Natural killer cell (primary cell): ENCODE measurements at places on chromosomes 2 and 18. TPM values are rescaled to one million over a fixed set of nuclear protein-coding genes. Genes with fewer than 3 reads are reported as not detected.

- DNase-seq: no peak
These were observed 84.2 kb downstream of the MYOM1 start for GRCh38 chr18:3135536-3135935.

The HTR2B gene
- total RNA-seq: not detected

- no peak for DNase-seq
These were observed 1284.9 kb upstream of the LRRTM1 start for GRCh38 chr2:81589406-81589805.

- no peak for DNase-seq
These were observed 497.6 kb upstream of the TCF4 start for GRCh38 chr18:56085551-56085950.

The SP5 gene
- not detected for total RNA-seq

The SLC4A5 gene
- 5.3 TPM for total RNA-seq

DNA sequence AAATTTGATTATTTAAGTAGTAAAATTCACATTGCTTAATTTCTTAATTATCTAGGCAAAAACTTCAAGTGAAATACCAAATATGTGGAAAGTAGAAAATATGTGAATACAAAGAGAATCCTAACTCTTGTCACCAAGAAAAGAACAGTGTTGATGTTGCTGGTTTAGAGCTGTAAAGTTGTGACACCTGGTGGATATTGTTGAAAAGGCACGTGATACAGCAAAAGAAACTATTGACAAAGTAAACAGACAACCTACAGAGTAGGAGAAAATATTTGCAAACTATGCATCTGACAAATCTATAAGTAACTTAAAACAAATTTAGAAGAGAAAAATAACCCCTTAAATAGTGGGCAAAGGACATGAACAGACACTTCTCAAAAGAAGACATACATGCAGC lies 25.6 kb upstream of the ZC3H15 start:
- peak; percentile 25 for DNase-seq

The DSEL gene
- 0.11 TPM for total RNA-seq

- peak; percentile 37 for DNase-seq
These were observed 30.0 kb downstream of the THNSL2 start for GRCh38 chr2:88199912-88200682.

GRCh38 chr2:225041207-225041850 lies 939 bp downstream of the DOCK10 start:
- peak; percentile 88 for DNase-seq

The TMEM247 gene
- total RNA-seq: not detected

The ANKRD62 gene
- total RNA-seq: not detected

DNA sequence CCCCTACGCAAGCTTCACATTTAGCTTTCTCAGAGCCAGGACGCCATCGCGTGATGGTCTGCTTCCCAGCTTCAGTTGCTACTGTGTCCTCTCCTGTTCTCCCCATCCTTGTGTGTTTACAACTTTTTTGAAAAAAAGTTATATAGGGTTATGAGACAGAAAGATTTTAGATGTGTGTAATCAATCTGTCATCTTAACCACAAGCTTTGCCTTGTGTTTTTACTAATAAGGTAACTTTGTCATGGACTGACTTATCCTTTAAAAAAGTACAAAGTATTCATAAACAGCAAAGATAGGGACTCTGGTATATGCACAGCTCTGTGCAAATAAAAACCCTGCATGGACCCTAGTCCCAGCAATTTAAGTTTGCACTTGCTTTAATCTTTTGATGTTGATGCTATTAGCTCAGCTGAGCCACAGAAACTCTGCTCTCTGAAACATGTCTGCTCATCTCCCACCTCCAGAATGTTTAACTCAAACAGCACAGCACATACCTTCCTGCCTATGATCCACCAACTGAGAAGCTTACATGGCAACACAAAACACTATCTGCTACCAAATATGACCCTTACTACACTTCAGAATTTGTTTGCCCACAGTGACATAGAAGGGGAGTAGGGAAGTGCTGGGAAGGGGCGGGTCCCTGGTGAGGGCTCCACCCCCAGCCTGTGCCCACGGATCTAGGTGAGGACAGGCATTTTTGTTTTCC lies 42.7 kb downstream of the SAP130 start:
- no peak for DNase-seq

The ONECUT2 gene
- not detected for total RNA-seq

- DNase-seq: no peak
These were observed 69.8 kb upstream of the FHL2 start for GRCh38 chr2:105468582-105469042.

GRCh38 chr2:151302404-151302803 lies 12.9 kb upstream of the NMI start:
- DNase-seq: no peak

- DNase-seq: no peak
These were observed 67.9 kb downstream of the MRO start for GRCh38 chr18:50751947-50752346.

DNA sequence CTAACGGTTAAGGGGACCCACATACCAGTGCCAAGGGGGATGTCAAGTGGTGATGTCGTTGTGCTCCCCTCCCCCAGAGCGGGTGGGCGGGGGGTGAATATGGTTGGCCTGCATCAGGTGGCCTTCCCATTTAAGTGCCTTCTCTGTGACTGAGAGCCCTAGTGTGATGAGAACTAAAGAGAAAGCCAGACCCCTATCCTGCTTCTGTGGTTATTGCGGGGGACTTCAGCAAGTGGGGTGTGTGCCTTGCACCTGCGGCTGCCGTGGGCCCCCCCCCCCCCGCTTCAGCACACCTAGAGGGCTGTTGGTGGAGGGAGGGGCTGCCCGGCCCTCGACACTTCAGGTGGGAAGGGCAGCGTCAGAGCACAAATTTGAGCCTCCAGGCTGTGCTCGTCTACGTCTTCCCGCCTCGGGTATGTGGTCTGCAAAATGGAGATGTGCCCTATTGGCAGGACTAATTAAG lies 6.1 kb downstream of the CTDSP1 start:
- DNase-seq: peak; percentile 29

- DNase-seq: no peak
These were observed 137.1 kb downstream of the MCFD2 start for GRCh38 chr2:46778511-46778910.

- DNase-seq: no peak
These were observed 91.1 kb downstream of the C2orf74 start for GRCh38 chr2:61253136-61253535.

DNA sequence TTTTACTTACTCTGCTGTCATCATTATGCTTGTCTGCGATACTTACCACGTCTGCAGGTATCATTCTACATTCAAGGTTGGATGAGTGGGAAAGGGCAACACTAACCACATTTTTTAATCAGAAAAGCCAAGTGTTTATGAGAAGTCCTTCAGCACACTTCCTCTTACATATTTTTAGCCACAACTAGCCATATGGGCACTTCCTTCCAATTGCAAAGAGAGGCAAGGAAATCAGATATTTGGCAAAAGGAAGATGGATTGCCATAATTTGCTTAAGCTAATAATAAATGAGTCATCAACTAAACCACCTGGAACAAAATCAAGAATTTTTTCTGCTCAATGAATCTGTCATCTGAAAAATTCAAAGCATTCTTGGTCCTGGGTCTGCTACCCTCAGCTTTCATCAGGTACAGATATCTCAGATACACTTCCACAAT lies 16.7 kb upstream of the MRO start:
- DNase-seq: no peak
